Fibroblast of skin of right quadriceps (primary cell): ENCODE measurements at places on chromosomes 2 and 18.

GRCh38 chr18:36454848-36455458, 157.4 kb downstream of the FHOD3 start:
- no peak for DNase-seq

DNA sequence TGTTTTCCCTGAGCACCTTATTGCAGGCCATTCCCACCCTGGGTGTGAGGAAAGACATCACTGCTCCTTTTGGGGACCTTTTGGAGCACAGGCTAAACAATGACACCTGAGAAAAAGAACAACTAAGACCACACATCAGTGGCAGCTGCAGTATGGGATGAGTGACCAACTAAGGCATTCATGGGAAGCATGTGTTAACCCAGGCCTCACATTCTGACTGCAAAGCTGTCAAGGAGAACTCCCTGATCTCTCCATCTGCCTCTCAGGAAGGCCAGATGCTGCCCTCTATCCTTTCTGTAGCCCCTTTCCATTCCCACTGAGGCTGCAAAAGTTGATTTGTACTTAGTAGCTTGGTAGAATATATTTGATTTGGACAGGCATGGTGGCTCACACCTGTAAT, 277.7 kb upstream of the FBXO11 start:
- no peak for DNase-seq

DNA sequence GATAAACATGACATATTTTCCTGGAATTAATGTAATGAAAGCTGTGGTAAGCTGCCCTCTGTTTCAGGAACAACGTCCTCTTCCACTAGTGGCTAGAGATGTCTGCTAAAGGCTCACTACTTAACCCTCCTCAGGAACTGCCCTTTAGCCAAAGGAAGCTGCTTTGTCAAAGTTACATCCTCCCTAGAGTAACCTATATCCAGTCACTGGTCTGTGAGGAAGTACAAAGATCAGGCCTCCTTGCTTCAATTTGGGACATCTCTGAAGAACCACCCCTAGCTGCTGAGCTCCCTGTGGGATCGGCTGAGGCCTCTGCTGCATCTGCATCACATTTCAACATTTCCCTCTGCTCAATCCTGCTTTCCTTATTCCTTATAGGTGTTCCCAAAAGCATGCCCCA, 107.8 kb downstream of the PRELID3A start:
- no peak for DNase-seq

DNA sequence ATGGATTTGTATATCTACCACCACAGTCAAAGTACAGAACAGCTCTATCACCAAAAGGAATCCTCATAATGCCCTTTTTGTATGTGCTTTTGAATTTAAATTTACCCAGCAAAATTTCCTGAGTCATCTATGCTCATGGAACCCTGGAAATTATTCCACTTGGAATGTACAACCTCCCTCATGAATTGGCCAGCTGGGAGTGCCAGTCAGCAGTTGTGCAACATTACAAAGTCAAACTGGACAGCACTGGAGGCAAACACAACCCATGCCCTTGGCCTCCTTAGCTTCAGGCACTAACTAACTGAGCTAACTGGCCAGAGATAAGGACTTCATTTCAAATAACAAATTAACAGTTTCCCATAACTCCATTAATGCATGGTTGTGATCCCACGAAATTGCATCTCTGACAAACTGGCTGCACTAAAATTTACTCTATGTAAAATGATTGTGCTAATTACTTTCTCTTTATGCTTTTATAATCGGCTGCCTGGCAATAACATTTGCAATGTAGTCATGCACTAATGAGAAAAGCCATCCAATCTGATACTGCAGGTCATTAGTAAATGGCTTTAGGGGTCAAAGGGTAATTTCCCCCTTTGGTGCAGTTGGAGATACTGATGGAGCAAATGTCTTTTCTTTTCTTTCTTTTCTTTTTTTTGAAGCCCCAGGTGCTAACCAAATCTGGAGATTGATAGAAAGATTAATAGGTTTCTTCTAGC, 270.5 kb downstream of the ACTR3 start:
- DNase-seq: no peak

- peak; percentile 31 for DNase-seq
Observed at GRCh38 chr18:42305869-42306593, 351.0 kb downstream of the PIK3C3 start.

- DNase-seq: no peak
Observed at GRCh38 chr2:60520917-60521539, 32.4 kb downstream of the BCL11A start.

GRCh38 chr18:49694402-49694801, 118.9 kb downstream of the ACAA2 start:
- no peak for DNase-seq

DNA sequence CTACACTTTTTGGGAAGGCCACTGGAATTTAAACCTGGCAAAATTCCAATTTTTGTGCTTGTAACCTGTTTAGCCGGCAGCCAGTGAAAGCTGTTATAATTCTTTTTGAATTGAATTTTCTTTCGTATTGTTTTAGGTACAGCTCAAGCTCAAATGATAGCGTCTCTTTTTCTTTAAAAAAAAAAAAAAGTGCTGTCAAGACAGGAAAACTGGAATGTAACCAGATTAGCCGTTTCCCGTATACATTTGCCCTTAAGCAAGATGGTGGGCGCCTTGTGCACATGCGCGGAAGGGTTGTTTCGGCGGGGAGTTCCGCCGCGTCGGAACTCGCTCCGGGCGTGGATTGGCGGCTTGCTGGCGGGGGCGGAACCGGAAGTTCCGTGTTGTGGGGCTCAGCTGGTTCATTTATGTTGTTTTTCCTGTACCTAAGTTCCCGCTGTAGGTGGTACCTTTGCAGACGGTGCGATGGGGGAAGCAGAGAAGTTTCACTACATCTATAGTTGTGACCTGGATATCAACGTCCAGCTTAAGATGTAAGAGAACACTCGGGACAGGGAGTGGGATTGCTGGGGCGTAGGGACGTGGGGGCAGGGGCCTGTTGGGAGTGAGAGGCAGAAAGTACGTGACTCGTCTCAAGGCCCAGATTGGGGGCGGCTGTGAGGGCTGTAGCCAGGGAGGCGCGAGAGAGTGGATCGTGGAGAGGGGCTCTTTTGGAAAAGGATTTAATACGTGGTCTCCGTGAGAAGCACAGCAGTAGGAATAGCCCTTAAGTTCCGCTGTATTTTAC, at the start of gene PIK3C3:
PIK3C3 (plus strand) TSS at position 408 of the 787 bp plus-strand sequence; CDS start at position 466, 58 bp downstream.
- DNase-seq: peak; percentile 97

DNA sequence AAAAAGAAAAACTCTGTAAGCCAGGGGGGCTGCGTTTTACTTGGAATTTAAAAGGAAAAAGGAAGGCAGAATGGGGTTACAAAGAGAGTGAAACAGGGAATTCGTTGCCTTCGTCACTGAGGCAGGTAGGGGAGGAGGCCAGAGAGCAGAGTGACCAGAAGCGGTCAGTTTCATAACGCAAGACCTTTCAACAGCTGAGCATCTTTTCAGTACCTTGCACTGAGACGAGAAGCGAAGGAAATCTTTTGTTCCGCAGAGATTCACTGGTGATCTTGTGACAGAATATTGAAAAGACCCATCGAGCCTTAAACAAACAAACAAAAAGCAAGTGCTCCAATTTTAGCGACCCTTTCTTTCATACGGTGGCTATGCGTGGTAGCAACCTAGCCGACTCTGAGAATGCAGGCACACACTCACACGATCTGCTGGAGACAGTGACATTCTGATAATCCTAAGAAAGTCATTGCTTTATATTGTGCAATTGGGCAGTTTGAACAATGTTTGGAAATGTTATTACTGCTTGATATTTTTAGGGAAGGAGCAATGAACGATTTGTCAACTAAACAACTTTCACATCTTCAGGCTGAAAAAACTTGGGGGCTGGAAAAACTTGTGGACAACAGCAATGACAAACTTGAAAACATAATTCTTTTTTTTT, 93.8 kb upstream of the ODC1 start:
- DNase-seq: no peak

DNA sequence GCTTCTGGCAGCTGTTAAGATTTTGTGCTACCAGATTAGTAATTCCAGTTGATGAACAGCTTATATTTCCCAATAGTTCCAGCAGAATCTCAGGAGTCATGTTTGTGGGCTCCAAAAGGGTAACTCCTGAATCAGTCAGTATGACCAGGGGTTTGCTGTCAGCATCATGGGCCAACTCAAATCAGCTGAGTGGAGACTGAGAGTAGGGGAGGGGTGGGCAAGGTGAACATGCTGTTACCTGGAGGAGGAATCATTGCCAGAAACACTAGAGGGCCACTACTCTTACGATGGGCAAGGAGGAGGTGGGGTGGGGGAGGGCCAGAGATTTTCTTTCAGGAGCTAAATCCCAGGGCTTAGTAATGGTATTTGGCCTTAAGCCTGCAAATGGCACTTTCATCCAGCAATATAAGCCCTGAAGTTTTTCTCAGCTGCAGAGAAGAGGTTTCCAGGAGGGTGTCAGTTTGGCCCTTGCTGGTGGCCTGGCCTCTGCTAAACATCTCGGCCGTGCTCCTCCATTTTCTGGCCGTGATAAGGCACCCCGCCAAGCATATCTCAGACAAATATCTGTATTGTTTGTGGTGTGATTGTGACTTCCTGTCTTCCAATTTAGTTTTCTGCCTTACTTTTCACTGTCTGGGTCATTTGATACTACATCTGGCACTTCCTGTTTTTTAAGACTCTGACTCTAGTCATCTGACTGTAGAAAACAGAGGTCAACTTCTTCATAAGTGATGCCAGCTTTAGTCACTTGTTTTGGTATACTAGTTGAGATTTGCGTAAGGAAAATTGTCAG, 120.5 kb upstream of the CXCR4 start:
- no peak for DNase-seq

GRCh38 chr2:31384351-31384750, 30.2 kb downstream of the XDH start:
- DNase-seq: peak; percentile 91

DNA sequence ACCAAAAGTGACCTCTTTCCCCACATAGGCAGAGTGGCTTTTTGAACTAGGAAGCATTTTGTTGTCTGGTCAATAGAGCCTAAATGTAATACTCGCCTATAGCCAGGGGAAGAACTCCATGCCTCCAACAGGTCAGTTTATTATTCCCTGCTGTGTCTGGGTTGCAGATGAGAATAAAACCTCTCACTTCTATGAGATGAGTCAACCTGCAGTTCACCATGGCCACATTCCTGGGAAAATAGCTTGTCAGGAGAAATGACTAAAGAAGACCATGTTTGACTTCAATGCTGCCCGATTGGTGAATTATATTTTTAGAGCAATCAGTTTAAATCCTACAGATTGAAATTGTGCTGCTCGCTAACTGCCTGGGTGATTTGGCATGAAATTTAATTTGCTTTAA, 46.7 kb upstream of the LRRTM1 start:
- DNase-seq: peak; percentile 57

DNA sequence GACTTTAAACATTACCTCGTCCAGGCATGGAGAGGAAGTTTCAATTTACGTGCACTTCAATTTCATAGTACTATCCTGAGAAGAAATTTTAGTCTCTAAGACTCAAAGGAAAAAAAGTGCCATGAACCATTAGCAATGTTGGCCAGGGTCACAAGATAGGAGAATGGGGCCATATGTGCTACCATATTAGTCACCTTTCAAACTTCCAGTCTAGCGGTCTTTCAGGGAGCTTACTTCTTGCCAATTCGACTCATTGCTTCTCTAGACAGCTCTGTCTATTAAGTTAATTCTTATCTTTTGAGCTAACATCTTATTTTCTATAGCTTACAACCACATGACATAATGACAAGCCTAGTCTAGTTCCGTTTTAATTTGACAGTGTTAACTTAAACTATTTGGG, 129.1 kb downstream of the ANKRD44 start:
- DNase-seq: no peak

DNA sequence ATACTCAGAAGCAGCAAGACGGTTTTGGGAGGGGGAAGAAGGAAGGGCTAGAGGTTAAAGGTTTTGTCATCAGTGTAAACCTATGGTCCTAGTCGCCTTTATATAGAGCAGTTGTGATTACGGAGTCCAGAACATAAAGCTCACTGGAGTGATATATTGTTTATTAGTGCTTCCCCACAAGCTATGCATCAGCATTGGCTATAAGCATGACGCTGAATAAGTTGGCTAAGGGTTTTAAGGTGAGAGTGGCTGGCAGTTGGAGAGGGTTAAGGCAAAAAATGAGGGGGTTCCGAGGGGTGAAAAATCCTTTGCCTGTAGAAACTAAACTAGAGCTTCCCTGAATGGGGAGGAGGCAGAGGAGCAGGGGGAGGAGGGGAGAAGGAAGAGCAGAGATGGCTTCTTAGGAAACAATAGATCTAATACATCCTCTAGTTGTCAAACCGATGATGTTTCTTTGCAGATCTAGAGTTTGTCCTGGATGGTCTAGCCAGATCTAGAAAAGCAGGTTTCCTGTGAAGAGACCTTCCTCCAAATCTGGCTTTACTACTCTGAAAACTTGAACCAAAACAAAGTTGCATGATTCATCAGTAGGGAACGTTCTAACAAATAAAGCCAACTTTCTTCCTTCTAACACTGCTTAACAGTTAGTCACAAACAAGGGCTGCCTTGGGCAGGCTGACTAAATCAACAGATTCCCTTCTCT, 2.5 kb downstream of the KLF7 start:
- peak; percentile 92 for DNase-seq

DNA sequence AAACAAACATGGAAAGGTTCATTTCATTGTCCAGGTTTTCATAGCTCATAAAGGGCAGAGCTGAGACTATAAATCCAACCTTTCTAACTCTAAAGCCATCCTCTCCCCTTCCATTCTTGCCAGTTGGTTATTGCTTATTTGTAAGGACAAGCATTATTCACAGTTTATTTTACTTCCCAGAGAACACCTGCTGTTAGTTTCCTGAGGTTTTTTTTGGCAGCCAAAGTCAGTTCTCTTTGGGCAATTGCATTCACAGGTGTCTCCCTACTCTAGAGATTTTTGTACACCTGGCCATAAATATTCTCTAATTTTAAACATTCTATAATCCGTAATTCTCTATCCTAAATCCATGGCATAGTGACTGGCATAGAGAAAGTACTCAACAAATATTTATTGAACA, 87.3 kb upstream of the SPHKAP start:
- DNase-seq: no peak

- no peak for DNase-seq
Observed at GRCh38 chr18:37985126-37985525, 419.5 kb upstream of the CELF4 start.

GRCh38 chr18:34583895-34584294, 126.2 kb upstream of the DTNA start:
- DNase-seq: no peak

DNA sequence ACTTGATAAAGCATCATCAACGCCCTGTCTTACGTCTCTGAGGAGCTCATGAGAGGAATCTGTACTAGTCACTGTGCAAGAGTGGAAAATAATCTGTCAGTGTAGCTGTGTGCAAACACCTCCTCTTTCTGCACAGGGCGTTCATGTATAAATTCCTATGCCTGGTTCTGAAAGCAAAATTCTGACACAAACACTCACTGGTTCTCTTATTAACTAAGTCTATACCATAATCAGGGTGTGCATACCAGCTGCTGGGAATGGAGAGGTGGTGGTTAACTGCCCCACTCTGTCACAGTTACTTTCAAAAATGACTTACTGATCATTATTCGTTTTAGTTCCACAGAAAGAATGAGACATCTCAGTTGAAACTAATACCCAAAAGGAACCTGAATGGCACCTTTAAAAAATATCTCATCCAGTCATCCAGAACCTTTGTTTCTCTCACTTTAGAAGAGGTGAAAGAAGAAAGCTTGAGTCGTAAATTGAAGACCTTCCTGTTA, 35.7 kb downstream of the STK39 start:
- no peak for DNase-seq

- peak; percentile 93 for DNase-seq
Observed at GRCh38 chr2:189129971-189130370, 49.6 kb downstream of the COL5A2 start.
